ENCODE measurements at places on chromosomes 7 and 10.

DNA sequence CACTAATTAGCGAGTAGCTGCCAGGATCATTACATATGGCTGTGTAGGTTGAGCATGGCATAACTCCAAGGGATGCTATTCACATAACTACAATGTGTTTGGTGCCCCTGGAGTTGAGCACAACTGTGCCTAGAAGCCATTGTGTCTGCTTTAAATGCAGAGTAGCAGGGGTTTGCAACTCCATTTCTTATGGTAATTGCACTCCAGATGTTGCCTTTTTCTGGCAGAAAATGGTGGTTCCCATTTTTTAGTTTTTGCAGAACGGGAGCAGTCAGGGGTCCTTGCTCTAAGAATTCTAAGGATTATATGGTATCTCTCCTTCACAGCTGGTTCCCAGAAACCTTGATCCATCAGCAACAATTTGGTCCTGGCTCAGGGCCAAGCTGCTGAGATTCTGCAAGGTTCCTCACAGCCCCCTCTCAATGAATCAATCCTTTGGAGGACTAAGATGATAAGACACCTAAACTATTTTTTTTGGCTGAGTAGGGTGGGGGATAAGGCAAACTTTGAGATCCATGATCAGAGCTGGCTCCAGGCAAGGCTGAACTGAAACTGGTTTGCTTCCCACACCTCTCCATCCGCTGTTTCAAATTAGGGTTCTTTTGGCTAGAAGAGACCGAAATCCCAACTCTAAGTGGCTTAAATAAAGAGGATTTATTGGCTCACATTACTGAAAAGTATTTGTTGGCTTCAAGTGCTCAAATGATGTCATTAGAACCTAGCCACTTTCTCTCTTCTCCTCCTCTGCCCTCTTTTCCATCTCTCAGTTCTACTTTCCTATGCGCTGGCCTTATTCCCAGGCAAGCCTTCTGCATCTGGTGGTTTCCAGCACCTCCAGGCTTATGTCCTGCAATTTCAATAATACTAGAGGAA lies 97.5 kb upstream of the CCDC6 start:
- no peak for DNase-seq

- DNase-seq = no peak
Observed at GRCh38 chr7:38179776-38180226, 1.8 kb downstream of the STARD3NL start.

- DNase-seq = no peak
Observed at GRCh38 chr10:121454781-121455180, 143.5 kb downstream of the FGFR2 start.

DNA sequence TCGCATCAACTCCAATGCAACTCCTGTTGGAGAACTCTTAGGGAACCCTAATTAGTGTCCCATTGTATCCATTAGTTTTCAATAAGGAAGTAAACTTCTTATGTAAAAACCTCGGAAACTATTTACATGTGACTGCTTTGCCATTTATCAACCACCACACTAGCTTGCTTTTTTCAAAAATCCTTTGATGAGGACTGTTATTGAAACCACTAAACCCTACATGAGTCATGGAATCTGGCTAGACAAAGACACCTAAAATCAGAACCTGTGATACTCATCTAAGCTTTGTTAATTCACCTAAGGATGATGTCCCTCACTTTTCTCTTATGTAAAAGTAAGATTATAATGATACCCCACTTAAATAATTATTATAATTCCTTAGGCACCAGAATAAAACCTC lies 414.1 kb upstream of the ETV1 start:
- no peak for DNase-seq

- peak; percentile 9 for DNase-seq
Observed at GRCh38 chr7:67823345-67823744, 826.7 kb downstream of the TYW1 start.

GRCh38 chr7:23268746-23269145 lies 22.2 kb downstream of the GPNMB start:
- no peak for DNase-seq

- no peak for DNase-seq
Observed at GRCh38 chr7:55483046-55483445, 89.3 kb downstream of the VOPP1 start.

DNA sequence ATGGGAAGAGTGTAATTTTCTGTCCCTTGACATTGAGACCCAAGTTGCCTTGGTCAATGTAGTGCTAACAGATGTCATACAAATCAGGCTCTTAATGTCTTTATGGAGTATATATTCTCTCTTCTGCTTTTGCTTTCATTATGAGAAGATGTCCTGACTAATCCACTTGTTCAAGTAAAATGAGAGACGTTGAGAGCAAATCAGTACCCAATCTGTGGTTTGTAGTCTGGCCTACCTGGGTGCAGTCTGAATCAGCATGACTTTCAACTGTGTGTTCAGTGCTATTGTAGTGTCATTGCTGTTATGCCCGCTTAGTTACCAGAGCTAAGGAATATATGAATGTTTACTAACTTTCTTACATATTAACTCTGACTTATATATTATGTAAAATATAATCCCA lies 612.4 kb downstream of the ANKRD7 start:
- DNase-seq = no peak

DNA sequence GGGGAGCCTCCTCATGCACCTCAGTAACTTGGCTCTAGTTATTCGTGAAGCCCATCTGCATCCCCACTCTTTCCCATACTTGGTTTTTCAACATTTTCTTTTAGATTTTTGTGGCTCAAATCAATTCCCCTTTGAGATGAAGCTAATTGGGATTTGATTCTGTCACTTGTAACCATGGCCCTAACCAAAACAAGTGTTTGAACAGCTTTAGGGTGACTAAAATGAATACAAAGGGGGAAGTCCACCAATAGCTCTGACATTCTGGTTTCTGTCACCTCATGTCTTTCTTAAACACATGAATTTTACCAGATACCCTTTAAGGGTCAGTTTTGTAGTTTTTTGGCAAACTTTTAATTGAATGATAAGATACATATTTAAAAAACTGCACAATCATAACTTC lies 87.0 kb downstream of the PCGF5 start:
- no peak for DNase-seq

GRCh38 chr7:141533149-141533949 lies 17.9 kb upstream of the AGK start:
- DNase-seq = peak; percentile 48

DNA sequence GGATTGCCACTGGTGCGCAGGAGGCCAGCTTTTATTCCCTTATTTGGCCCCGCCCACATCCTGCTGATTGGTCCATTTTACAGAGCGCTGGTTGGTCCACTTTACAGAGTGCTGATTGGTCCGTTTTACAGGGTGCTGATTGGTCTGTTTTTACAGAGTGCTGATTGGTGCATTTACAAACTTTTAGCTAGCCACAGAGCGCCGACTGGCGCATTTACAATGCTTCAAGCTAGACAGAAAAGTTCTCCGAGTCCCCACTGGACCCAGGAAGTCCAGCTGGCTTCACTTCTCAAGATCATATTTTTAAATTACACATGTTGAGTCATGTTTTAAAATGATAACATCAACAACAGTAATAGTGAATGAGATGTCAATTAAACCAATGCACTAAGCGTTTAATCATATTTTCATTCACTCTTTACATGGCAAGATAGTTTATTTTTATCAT lies 128.3 kb downstream of the CUBN start:
- no peak for DNase-seq

DNA sequence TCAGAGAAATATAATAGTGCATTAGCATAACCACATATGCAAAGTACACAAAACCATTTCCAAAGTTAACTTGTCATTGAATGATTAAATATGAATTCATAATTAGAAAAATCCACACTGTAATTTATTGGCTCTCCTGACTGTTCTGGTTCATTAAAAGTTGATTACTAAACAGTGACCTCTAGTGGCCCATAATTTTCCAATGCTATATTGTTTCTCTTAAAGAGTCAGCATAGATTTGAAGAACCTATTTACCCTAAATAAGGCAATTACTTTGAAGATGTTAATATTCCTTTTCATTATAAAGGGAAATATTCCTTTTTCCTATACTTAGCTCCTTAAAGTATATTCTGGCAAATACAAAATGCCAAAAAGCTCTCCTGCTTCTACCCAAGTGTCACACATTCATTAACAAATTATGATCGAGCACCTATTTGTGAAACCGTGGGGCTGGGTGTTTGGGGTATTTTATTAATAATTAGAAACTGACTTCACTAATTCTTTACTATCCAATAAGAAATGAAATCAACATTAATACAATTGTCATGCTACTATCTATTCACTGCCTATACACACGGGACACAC lies 86.2 kb downstream of the HIBADH start:
- peak; percentile 56 for DNase-seq

- no peak for DNase-seq
Observed at GRCh38 chr7:69889976-69890351, 291.7 kb downstream of the AUTS2 start.

DNA sequence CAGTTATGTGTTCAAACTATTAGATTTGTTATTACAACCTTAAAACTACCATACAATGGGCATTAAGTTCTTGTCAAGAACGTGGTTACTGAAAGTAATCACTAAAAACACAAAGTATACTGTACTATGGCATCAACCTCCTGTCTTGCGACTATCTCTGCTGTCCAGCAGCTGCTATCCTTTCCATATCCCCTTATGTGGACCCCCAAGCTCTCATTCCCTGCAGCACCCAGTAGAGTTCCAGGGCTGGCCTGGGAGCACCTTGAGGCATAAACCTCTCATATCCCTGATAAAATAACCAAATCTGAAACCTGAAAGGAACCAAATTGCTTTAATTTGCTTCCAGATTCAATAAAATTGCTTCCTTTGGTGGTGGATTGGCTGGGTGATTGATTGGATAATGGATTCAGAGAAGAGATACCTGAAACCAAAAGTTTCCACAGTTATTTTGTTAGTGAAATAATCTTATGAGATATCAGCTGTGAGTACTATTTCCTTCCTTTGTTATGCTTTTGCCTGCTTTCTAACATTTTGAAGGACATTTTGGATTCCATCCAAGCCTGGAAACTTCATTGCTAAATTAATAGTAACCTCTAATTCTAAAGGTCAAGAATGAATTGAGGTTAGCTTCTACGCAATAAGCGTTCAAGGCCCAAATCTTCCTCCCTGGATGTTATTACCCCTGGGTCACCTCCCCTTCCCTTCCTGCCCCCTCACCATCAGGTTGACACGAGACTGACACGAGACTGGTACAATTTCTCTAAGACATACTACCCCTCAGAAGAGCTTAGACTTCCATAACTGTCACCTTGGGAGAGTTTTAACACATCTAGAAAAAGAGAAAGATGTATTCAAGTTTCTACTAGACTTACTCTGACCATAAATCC lies 48.8 kb downstream of the RELN start:
- DNase-seq = no peak

DNA sequence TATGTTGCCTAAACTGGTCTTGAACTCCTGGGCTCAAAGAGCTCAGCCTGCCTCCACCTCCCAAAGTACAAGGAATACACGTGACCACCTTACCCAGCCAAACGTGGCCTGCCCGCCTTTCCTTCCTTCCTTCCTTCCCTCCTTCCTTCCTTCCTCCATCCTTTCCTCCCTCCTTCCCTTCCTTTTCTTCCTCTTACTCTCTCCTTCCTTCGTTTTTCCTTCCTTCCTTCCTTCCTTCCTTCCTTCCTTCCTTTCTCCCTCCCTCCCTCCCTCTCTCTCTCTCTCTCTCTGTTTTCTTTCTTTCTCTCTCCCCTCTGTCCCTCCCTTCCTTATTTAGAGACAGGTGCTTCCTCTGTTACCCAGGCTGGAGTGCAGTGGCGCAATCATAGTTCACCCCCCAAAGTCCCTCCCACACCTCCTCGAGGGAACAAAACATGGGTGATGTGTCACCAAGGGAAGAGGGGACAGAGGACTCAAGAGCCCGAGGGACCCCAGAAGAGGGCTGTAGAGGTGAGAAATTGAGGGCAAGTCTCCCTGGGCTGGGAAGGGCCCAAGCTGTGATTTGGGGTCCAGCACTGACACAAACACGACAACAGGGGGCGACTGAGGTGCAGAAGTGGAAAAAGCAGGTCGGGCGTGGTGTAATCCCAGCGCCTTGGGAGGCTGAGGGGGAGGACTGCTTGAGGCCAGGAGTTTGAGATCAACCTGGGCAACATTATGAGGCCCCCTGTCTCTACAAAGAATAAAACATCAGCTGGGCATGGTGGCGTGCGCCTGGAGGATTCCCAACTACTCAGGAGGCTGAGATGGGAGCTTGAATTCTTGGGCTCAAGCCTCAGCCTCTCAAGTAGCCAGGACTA lies 28.1 kb downstream of the EPHB4 start:
- peak; percentile 29 for DNase-seq

GRCh38 chr7:106190589-106191330 lies 78.6 kb upstream of the SYPL1 start:
- DNase-seq = no peak

GRCh38 chr7:130897515-130898419 lies 163.8 kb upstream of the KLF14 start:
- DNase-seq = no peak

DNA sequence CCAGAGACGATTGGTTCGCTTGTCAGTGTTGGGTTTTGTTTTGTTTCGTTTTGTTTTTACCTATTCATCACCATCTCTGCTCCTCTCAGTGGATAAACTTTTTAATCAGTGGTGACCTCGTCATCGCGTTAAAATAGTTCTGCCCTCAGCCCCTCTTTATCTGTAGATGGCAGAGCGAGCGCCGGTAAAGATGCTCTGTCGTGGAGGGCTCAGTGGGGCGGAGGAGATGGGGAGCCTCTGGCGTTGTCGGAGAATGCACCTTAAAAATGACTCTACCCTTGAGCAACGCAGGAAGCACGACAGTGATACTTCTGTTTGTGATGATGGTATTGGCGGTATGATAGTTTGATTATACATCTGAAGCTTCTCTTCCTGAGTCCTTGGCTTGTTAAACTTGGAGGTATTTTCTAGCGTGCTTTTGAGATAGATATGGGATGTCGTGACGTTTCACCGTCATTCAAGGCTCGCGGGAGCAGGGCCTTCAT lies 554 bp downstream of the CSGALNACT2 start:
- peak; percentile 46 for DNase-seq

- no peak for DNase-seq
Observed at GRCh38 chr10:111972109-111972508, 211.5 kb downstream of the GPAM start.

DNA sequence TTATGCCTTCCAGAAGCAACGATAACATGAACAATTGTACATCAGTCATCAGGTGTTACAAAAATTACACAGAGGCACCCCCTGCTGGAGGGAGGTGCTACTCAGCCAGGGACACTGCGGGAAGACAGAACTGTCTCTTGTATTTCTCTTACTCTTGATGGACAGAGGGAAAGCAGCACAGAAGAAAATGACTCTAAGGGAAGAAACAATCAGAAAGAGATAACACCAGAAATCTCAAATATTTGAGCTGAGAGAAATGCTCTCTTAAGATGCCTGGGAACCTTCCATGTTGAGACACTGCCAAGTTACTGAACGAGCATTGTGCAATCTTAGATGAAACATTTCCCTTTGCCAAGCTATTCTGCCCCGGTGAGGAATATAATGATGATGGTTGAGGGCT lies 227.6 kb upstream of the NPSR1 start:
- DNase-seq = peak; percentile 54

Measured in RWPE1 (cell line).